ENCODE measurements at places on chromosomes 11 and 22.

- peak; percentile 32 for DNase-seq
Observed at GRCh38 chr11:130070109-130070845, 583 bp downstream of the APLP2 start.

- DNase-seq = no peak
Observed at GRCh38 chr11:36417154-36417553, 92.9 kb downstream of the TRAF6 start.

GRCh38 chr11:101584655-101585054, 848 bp upstream of the TRPC6 start:
- no peak for DNase-seq

DNA sequence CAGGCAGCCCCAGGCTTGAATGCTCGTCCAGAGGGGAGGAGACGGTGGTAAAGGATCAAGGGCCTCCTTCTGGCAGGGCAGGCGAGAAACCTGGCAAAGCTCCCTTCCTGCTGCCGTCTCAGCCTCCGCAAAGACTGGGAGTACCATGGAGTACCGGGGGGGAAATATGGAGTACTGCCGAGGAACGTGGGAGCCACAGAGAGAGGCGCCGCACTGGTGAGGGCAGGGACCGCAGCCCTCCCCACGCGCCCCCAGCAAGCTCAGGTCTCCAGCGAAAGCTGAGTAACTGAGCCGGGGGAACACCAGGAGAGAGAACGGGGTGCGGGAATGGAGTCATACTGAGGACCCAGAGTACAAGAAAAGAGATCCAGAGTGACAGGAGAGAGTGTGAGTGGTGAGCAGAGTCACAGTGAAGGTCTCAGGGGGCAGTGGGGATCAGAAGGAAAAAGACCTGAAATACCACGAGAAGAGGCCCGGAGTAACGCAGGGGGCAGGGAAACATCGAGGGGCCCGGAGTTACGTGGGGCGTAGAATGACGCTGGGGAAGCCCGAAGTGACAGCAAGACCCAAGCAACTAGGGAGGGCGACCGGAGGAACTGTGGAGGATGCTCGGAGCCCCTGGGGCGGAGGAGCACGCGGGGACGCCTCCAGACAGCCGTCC, 740 bp downstream of the EML3 start:
- DNase-seq = peak; percentile 52

DNA sequence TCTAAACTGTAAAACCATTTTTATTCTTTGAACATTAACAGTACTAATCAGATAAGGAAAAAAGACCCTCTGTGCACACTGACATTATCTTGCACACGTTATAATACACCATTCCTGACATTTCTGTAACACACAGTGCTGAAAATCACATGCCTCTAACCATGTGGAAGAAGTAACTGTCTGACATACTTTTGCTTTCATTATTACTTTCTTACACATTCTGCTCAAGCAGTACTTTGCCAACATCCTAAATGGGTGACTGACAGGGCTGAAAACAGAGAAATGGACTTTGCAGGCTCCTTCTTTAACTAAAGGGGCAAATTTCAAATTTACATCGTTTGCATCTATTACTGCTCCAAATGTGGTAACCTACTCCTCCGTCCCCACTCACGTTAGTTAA, 22.8 kb upstream of the TP53AIP1 start:
- no peak for DNase-seq

- DNase-seq = no peak
Observed at GRCh38 chr11:13223112-13223511, 54.5 kb upstream of the BMAL1 start.

DNA sequence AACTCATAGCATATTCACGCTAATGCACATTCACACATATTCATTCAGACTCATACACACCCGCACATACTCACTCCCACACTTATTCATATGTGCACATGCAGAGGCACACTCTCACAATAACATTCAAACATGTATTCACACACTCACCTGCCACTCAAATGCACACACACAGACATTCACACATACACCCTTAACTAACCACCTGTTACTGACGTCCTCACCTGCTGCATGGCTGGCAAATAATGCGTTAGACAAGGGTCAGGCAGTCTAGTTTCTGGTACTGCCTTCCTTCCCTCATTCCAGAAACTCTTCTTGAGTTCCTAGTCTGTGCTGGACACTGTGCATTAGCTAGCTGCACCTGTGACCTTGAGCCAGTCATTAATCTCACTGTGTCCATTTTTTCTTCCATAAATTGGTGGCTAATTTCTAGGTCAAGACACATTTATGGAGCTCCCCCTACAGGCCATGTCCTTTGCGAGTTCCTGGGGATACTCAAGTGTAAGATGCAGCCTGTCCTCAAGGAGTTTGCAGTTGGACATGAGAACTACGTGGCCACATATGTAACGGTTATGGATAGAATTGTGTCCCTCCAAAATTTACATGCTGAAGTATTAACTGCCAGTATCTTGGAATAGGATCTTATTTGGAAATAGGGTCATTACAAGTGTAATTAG, 34.5 kb upstream of the SEZ6L start:
- no peak for DNase-seq
